Stimulated activated CD8-positive, alpha-beta memory T cell treated with anti-CD3 and anti-CD28 coated beads, Interleukin-12 subunit alpha, Interleukin-12 subunit beta, amount 100 ng/mL, for 1 hour (primary cell): ENCODE measurements at places on chromosomes 1 and 21.

- DNase-seq: no peak
These were observed 175.9 kb downstream of the LHX8 start for GRCh38 chr1:75310067-75310466.

- no peak for DNase-seq
These were observed 280.7 kb downstream of the TM2D1 start for GRCh38 chr1:61444288-61444687.

DNA sequence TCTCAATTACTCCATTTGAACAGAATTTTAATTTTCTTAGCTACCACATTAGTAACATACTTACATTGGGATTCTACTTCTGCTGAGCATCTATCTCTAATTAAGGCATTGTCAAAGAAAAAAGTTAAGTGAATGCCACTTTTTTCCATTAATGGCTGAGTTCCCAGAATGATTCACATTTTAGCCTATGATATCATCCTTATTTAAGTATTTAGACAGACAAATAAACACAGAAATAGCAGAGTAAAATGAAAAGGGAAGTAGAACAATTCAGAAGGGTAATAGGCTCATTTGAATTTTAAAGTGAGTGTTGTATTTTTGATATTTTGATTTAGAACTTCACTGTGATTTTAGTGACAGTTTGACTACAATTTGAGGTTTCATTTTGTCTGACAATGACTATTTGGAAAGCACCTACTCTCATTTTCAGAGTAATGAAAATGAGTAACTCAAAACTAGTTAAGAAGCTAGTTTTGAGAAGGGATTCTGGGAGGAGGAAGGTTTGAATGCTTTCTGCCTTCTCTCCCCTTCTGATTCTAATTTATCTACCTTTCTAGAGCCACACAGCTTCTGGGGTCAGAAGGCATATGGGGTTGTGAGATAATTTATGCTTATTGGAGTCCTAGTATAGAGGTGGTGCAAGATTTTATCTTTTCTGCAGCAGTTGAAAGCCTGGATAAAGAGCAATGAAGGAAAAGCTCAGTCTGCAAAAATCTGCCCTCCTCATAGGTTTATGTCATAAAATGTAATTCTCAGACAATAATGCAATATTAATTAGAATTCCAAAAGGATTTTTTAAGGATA, 15.5 kb downstream of the LYPLAL1 start:
- no peak for DNase-seq

DNA sequence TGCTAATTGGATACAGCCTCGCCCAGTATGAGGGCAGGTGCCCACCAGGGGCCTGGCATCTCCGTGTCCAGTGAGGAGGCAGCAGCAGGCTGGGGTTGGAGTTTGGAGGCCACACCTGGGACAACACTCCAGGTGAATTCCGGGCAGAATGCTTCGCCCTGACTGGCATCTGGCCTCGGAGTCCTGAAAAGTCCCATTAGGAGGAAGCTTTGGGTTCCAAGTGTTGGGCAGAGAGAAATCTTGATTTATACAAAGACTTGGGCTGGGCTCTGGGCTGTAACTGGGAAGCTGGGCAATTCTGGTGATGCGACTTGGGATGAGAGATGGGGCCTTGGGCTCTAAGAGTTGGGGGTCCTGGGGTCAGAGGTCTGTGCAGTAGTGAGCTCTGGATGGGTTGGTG, 48.1 kb upstream of the CSF3R start:
- DNase-seq: no peak

DNA sequence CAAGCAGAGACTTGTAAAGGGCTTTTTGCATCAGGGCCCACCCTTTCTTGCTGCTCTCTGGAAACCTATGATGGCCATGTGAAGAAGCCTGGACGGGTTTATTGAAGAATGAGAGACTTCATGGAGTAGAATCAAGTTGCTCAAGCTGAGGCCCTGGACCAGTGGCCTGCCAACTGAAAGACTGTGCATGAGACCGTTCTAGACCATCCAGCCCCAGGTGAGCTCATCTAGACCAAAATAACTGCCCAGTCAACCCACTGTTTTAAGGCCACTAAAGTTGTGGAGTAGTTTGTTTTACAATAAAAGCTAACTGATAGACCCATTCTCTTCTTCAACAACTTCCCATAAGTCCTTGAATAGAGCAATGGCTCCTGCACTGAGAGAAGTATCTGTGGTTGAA, 11.8 kb upstream of the ENAH start:
- DNase-seq: no peak

DNA sequence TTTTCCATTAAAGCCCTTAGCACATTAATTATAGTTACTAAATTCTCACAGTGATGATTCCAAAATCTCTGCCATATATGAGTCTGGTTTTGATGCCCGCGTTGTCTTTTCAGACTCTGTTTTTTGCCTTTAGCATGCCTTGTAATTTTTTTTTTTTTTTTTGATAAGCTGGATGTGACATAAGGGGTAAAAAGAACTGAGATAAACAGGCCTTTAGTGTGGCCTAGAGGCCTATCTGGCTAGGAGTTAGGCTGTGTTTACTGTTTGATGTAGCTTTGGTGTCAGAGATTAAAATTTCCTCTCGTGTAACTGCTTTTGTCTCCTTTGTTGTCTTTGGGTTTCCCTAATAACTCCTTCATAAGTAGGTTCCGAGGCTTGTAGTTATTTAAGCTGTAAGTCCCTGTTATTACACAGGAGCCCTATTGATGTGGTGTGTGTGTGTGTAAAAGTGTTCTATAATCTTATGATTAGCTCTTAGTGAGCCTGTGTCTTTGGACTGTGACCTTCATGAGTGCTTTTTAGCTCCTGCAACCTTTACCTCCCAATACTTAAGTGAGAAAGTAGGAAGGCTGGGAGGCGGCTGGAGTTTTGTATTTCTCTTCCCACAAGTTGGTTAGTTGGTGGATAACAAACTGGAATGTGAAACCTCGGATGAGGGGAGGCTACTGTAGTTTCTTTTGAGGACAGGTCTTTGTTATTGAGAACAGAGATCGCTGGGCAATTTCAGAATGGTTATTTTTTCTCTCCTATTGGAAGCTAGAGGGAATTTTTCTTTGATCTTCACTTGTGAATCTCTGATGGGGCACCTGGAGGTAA, 19.3 kb downstream of the HS2ST1 start:
- DNase-seq: no peak

- DNase-seq: no peak
These were observed 12.3 kb upstream of the PADI1 start for GRCh38 chr1:17192394-17193221.

DNA sequence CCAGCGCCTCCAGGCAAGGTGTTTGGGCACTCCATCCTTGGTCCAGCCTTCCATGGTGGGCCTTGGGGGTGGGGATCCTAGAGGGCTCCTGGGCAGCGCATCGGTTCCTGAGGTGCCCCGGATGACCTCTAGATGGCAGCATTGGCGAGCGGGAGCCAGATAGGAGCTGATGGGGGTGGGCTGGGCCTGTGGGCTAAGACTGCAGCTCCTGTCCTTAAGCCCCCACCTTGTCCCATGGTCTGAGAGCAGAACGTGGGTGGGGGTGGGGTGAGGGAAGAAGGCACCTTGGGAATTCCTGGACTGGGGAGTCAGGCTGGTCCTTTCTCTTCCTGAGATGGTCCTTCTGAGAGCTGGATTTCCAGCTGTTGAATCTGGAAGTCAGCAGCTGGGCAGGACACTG, 93.4 kb upstream of the CSF3R start:
- peak; percentile 22 for DNase-seq

GRCh38 chr1:216175714-216176113, 247.5 kb downstream of the USH2A start:
- no peak for DNase-seq

DNA sequence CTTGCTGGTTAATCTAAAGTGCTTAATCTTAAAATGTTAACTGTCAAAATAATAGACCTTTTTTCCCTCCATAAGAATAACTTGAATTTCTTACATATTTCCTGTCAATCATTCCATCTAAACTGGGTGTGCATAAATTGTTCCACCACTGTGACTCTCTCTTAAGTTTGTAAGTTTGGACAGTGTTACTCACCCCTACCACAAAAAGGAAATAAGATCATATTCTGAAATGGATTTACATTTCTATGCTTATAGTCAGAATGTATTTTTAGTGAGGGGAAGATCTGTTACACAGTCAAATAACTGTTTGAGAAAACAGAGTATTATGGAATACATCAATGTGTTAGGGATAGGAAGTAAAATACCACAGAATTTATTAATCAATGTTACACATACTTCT, 109.6 kb upstream of the DPYD start:
- DNase-seq: no peak

DNA sequence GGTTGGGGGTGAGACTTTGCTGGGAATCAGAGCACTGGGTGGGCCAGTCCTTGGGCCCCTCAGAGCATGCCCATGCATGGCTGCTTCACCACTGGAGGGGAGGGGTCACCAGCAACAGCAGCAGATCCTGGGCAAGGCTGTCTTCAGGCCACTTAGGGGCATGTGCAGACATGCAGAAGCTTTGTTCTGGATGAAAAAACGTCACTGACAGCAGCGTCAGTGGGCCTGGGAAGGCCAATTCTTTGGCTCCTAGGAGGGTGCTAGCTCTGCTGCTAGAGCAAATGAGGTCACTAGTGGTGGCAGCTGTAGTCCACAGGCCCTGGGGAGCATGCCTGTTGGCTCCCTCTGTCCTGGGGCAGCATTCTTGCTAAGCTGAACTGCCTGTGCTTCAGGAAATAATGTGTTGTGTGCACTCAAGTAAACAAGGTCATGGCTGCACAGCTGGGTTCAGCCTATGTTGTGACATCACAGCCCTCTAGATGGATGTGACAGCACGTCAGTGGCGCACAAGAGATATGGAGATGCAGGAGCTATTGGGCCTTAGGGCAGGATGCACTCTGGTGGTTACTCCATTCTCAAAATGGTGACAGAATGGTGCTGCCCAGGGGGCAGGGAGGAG, 27.0 kb downstream of the ZC3H11B start:
- DNase-seq: no peak

DNA sequence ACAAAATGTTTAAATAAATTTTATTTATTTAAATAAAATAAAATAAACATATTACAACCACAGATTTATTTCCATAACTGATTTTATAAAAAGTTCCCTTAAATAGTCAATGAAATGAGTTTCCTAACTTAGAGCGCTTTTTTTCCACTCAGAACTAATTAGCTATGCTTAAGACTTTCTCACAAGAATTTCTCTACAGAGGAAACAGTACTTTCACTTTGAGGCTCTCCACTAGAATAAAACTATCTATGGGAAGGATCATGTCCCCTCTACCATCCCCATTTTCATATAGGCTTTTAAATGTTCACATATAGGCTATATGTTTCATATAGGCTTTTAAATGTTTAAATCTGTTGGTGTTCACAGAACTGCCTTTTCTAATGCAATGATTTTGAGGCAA, 40.0 kb upstream of the DPH5 start:
- DNase-seq: no peak

DNA sequence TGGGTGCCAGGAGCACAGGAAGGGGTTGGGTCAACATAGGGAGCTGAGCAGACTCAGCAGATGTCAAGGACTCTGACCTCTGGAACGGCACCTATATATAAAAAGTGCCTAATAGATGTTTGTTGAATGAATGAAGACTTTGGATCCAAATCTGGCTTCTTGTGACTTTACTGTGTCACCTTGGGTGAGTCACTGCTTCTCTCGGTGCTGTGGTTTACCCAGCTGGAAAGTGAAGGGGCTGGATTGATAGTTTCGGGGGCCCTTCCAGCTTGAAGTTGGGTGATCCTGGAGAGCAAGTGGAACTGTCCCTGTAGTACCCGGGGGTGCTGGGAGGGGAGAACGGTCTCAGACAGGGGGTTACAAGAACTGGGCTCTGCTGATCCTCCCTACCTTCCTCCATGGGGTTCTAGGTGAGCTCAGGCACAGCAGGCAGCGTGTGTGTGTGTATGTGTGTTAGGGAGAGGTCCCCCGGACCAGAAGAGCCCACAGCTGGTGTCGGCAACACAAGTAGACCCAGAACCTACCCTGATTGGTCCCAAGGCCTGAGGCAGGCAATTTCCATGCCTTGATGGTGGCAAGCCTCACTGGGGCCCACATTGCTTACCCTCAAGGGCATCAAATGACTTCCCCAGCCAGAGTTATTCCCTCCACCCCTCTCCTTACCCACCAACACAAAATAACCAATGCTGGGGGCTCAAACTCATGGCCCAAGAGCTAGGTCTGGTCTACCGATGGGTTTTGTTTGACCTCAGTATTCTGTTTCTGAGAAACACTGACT, 5.5 kb upstream of the PADI1 start:
- DNase-seq: no peak

- no peak for DNase-seq
These were observed at the start of gene KIAA1614 for GRCh38 chr1:180912801-180913565. KIAA1614 (plus strand) TSS chr1:180912897; CDS start chr1:180913244, 347 bp downstream.

- DNase-seq: no peak
These were observed 136.6 kb upstream of the ZP4 start for GRCh38 chr1:238027366-238027765.

DNA sequence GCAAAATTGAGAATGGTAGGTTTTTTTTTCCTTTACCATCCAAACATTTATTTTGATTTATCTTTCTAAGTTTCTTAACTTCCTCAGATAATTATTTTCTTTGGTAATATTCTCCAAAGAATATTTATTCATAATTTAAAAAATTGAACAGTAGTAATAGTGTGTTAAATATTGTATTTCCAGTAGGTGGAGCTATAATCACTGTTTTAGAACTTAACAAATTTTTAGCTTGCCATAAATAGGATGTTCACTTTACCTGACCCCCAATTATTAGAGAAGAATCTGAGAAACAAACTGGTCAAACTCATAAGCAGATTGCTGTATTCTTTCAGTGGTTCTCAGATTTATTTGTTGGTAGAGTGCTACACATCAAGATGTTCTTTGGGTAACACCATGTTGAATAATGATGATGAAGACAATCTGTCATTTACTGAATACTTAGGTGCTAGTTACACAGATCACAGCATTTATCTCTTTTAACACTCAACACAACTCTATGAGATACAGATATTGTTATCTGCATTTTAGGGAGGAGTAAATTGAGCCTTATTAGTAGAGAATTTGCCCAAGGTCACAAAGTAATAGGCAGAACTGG, 82.4 kb upstream of the GPR88 start:
- no peak for DNase-seq

GRCh38 chr1:243388276-243388675, 132.4 kb downstream of the SDCCAG8 start:
- no peak for DNase-seq

DNA sequence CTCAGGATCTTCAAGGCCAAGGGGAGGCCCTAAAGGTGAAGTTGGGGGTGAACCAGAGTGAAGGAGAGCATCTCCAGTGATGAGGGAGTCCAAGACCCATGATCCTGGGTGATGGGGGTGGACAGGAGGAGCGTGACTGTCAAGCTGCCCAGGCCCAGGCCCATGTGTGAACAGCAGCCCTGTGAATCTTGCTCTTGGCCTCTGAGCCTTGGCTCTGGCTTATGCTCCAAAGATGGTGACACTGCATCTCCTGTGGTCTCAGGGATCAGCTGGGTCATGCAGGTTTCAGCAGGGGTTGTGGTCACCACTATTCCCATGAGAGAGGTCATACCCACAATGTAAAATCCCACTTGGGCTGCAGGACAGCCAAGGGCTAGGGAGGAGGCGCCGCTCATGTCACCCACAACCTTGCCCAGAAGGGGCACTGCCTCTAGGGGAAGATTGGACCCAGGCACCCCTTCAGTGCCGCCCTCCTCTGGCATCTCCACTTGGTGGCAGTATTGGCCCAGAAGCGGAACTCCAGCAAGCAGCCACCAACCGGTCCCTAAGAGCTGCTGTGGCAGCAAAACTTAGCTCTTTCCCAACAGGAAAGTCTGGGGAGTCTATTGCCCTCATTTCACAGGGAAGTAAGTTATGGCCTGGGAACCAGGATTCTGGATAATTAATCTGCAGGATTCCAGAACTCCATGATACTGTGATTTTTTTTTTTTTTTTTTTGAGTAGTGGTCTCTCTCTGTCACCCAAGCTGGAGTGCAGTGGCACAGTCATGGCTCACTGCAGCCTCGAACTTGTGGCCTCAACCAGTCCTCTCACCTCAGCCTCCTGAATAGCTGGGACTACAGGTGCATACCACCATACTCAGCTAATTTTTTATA, 7.5 kb upstream of the WNT3A start:
- DNase-seq: peak; percentile 29
